ENCODE measurements at places on chromosomes 12 and 14. TPM values are rescaled to one million over a fixed set of nuclear protein-coding genes. Genes with fewer than 3 reads are reported as not detected.
A peak's percentile ranks its signal among the peaks of the same experiment; 100 is the strongest.

CRY1 gene
- total RNA-seq = 16.6 TPM

PROX2 gene
- not detected for total RNA-seq

NR1H4 gene
- total RNA-seq = 106 TPM

KCNK13 gene
- total RNA-seq = 0.61 TPM

C1S gene
- total RNA-seq = 2,029 TPM

KLHL33 gene
- total RNA-seq = 0.17 TPM

DNA sequence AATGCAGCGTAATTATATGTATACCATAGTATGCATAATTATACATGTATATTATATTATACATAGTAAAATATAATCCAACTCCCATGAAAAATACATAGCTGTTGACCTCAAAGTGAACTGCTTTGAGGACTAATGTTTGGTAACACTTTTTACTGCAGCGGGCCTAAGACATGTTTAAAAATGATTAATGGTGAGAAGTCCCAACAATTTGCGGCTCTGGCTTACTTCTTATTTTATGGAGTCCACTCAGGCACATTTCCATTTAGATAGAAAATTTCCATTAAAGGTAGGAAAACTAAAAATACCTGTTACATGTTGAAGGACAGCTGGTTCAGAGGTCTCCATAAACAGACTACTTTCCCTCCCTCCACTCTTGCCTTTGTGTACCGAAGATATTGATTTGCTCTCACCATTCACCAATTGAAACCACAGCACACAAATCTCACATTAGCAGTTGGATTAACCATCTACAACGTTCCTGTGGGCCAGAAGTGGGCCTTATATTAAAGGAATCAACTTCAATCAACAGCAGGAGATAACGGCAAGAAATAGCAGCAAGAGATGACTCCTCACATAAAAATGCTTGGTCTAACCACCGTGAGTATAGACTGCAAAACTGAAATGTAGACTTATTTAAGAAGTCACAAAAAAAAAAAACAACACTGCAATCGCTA lies 14.1 kb upstream of the NT5DC3 start:
- no peak for DNase-seq
- no peak overlapping the region for H3K27ac ChIP-seq
- H3K4me3 ChIP-seq = no peak overlapping the region
- H3K4me1 ChIP-seq = peaks cover 20% of the 10 kb centered on the region
- no peaks in the 10 kb centered on the region for H3K36me3 ChIP-seq

GRCh38 chr12:71432936-71433335 lies 6.7 kb upstream of the LGR5 start:
- H3K27ac ChIP-seq = no peak overlapping the region
- H3K27me3 ChIP-seq = no peaks in the 10 kb centered on the region
- no peak for DNase-seq
- no peak overlapping the region for H3K4me3 ChIP-seq

GRCh38 chr12:128339126-128339520 lies 72.2 kb downstream of the TMEM132C start:
- no peak for DNase-seq
- peaks cover 2% of the 10 kb centered on the region for H3K27me3 ChIP-seq
- H3K4me3 ChIP-seq = no peak overlapping the region
- H3K27ac ChIP-seq = no peak overlapping the region

DNA sequence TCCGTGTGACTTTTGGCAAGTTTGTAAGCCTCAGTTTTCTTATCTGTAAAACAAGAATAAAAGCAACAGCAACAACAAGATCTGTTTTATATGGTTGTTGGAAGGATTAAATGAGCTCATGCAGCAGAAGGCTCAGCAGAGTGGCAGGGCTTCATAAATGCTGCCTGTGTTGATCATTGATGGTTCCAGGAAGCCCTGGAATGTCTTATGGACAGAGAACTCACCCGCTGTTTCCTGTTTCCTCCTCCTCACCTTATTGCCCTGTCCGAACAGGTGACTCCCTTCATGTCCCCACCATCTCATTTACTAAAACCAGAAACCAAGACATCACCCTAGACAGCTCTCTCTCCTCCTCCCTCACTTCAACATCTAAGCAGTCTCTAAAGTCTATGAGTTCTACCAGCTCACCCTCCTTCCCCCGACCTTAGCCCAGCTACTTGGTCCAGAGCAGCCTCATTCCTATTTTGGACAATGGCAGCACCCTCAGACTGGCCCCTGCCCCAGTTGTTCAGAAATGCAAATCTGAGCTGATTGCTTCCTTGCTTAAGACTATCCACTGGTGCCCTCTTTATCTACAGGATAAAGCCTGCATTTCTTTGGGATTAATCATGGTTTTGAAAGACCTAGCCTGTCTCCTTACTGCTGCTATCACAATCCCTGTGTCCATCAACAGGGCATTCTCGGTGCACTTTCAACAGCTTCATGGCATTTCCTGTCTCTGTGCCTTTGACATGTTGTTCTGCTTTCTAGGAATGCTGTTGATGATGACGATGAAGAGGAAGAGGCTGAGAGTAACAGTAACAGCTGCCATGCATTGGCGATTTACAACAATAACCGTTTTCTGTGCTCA lies 21.4 kb upstream of the GSG1 start:
- H3K36me3 ChIP-seq = no peaks in the 10 kb centered on the region
- no peak overlapping the region for H3K27ac ChIP-seq
- no peak for DNase-seq
- H3K27me3 ChIP-seq = no peaks in the 10 kb centered on the region

DNA sequence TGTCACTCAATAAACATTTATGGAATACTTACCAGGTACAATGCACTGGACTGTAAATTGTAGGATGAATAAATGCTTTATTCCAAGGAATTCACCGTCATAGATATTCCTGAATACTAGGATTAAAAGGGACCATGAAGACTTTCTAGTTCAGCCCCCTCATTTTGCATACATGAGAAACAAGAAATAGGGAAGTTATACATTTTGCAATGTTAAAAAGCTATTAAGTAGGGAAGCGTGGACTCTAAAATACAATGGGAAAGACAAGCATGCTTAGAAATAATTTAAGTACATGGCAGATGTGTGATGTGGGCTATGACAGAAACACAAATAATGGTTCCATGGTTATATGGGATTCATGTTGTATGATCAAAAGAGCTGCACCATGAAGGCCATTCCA lies 89.4 kb upstream of the SYT10 start:
- H3K4me1 ChIP-seq = no peaks in the 10 kb centered on the region
- H3K4me3 ChIP-seq = no peak overlapping the region
- no peak for DNase-seq
- no peaks in the 10 kb centered on the region for H3K27me3 ChIP-seq

DNA sequence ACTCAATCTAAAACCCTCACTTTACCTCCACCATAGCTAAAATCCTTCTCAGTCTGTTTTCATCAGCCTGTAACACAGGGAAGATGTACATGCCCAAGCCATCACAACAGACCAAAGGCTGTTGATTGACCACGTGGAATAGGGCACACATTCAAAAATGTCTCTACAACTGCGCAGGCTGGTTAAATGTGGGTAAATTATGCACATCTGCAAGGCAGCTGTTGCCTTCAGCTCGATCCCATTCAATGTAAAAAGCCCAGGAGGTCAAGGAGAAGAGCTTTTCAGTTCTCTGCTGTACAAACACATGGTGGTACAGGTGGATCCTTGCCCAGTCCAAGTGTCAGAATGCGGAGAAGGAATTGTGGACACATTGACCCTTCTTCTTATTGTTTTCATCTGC lies 354.0 kb downstream of the FLRT2 start:
- no peak for DNase-seq
- H3K27ac ChIP-seq = no peak overlapping the region
- peaks cover 1% of the 10 kb centered on the region for H3K4me1 ChIP-seq
- no peak overlapping the region for H3K4me3 ChIP-seq

GRCh38 chr14:103155826-103156394 lies 32.6 kb downstream of the TNFAIP2 start:
- no peak overlapping the region for H3K27ac ChIP-seq
- H3K27me3 ChIP-seq = no peaks in the 10 kb centered on the region
- DNase-seq = no peak
- H3K4me1 ChIP-seq = peaks cover 16% of the 10 kb centered on the region
- H3K4me3 ChIP-seq = no peak overlapping the region
- H3K36me3 ChIP-seq = no peaks in the 10 kb centered on the region

GRCh38 chr14:93268406-93268805 lies 61.4 kb downstream of the UBR7 start:
- H3K4me3 ChIP-seq = no peak overlapping the region
- H3K27me3 ChIP-seq = no peaks in the 10 kb centered on the region

- peaks cover 4% of the 10 kb centered on the region for H3K4me1 ChIP-seq
- no peak overlapping the region for H3K4me3 ChIP-seq
- H3K27ac ChIP-seq = peak overlapping the region; percentile 13
- no peaks in the 10 kb centered on the region for H3K36me3 ChIP-seq
Observed at GRCh38 chr12:12704593-12705230, 8.7 kb upstream of the GPR19 start.

GRCh38 chr12:80867941-80868340 lies 69.8 kb downstream of the LIN7A start:
- DNase-seq = no peak
- no peak overlapping the region for H3K4me3 ChIP-seq
- H3K27me3 ChIP-seq = no peaks in the 10 kb centered on the region
- peaks cover 3% of the 10 kb centered on the region for H3K4me1 ChIP-seq
- no peak overlapping the region for H3K27ac ChIP-seq

DNA sequence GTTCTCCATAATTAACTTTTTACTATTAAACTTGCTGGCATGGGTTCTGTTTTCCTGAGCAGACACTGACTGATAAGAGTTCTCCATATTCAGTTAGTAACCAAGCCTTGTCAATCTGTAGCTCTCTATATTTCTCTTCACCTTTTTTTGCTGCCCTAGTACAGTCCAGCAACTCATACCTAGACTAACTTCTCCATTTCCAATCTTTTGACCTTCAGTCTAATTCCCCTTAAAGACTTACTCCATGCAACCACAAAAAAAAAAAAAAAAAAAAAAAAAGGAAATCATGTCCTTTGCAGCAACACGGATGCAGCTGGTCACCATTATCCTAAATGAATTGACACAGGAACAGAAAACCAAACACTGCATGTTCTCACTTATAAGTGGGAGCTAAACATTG lies 125.7 kb upstream of the KRAS start:
- DNase-seq = no peak
- H3K27ac ChIP-seq = no peak overlapping the region
- no peaks in the 10 kb centered on the region for H3K36me3 ChIP-seq
- no peaks in the 10 kb centered on the region for H3K4me1 ChIP-seq
- no peak overlapping the region for H3K4me3 ChIP-seq
- H3K27me3 ChIP-seq = no peaks in the 10 kb centered on the region

GRCh38 chr12:107127482-107128430 lies 34.4 kb upstream of the CRY1 start:
- H3K27me3 ChIP-seq = no peaks in the 10 kb centered on the region
- H3K4me1 ChIP-seq = no peaks in the 10 kb centered on the region
- H3K36me3 ChIP-seq = no peaks in the 10 kb centered on the region
- H3K4me3 ChIP-seq = no peak overlapping the region
- no peak overlapping the region for H3K27ac ChIP-seq
